ENCODE measurements at places on chromosomes 16 and 17.

DNA sequence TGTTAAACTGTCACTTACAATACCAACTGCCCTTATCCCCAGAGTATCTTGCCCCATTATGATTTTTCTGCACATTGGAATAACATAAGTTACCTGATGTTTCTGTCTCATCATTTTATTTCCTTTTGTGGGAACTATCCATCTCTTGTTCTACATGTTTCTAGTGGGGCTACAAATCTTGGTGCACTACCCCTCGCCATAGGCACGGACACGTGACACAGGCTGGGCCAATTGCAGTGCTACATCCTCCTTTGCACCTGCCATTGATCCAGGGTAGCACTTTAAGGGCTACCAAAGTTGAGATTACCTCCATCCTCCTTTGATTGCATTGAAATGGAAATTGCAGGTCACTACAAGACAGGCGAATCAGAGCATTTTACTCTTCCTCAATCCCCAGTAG lies 14.2 kb upstream of the SYT17 start:
- no peak for DNase-seq

GRCh38 chr17:34549966-34550365 lies 29.4 kb upstream of the TMEM132E start:
- no peak for DNase-seq

- no peak for DNase-seq
Observed at GRCh38 chr16:53948734-53949430, 244.9 kb downstream of the FTO start.

GRCh38 chr16:85554889-85555718 lies 58.0 kb upstream of the GSE1 start:
- DNase-seq = no peak

- no peak for DNase-seq
Observed at GRCh38 chr17:43940630-43941029, 1.6 kb downstream of the PPY start.

- no peak for DNase-seq
Observed at GRCh38 chr17:35130392-35130791, 9.0 kb downstream of the FNDC8 start.

GRCh38 chr16:78045865-78046581 lies 23.7 kb downstream of the CLEC3A start:
- peak; percentile 13 for DNase-seq

- DNase-seq = peak; percentile 30
Observed at GRCh38 chr16:660459-661183, 7.3 kb upstream of the RHOT2 start.

DNA sequence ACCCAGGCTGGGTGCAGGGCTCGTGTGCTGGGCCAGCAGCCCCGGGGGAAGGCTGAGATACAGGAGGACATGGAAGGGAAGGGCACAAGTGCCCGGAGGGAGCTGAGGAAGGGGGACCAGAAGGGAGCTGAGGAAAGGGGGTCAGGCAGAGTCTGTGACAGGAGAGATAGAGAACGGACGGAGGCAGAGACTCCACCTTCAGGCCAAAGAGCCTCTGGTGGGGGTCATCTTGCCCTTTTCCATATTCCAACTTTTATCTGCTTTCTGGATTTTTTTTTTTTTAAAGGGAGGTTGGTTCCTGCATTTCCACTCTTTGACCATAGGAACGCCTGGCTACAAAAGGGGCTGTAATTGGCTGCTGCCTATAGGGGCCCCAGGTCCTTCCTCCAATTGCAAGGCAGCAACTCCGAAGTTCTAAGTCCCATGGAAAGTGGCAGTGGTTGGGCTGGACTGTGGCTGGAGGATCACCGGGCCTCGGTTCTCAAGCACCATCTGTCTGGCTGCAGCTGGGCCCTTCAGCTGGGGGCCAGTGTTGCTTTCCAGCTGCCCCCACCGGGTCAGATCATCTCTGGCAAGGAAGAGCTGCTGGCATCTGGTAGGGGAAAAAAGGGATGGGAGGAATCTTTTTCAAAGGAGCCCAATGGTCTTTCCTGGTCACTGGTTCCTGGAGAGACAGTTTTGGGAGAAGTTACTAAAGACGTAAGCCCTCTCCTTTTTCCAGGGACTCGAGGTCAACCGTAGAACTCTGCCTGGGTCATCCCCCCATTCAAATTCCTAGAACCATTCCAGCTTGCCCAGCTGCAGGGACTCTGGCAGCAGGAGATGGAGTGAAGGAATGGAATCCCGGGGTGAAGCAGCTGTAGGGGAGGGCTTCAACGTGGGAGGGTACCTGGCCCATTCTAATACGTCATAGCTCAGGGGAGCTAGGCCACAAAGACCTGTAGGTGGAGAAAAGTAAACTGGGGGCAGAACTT lies 13.1 kb upstream of the MRPS23 start:
- no peak for DNase-seq

- no peak for DNase-seq
Observed at GRCh38 chr17:6172642-6173330, 102.6 kb downstream of the WSCD1 start.

DNA sequence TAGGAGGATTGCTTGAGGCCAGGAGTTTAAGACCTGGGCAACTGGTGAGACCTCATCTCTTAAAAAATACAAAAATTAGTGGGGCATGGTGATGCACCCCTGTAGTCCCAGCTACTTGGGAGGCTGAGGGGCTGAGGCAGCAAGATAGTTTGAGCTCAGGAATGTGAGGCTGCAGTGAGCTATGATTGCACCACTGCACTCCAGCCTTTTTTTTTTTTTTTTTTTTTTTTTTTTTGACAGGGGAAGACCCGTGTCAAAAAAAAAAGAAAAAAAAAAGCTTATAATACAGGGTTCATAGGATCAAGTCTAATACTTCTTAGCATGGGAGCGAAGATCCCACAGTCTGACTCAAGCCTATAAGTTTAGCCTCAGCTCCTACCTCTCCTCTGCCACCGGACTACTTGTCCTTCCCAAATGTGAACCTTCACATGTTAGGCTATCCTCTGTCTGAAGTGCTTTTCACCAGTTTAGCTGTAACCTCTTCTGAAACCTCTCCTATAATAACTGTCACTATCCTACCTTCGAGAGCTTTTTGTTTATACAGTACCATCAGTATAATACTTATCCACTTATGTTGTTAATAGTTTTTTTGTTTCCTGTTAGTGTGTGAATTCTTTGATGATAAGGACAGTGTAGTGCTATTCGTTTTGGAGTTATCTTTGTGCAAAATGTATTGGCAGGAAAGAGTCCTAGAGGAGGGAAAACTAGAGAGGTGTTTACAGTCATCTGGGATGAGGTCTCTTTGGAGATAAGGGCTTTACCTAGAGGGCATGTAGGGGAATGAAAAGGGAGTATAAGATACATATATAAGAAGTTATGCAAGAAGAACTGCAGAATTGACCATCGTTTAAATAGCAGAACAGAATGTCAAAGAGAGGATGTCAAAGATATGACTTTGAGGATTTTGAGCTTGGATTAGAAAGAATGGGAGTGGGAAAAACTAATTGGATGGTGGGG lies 15.5 kb downstream of the CPD start:
- DNase-seq = no peak

DNA sequence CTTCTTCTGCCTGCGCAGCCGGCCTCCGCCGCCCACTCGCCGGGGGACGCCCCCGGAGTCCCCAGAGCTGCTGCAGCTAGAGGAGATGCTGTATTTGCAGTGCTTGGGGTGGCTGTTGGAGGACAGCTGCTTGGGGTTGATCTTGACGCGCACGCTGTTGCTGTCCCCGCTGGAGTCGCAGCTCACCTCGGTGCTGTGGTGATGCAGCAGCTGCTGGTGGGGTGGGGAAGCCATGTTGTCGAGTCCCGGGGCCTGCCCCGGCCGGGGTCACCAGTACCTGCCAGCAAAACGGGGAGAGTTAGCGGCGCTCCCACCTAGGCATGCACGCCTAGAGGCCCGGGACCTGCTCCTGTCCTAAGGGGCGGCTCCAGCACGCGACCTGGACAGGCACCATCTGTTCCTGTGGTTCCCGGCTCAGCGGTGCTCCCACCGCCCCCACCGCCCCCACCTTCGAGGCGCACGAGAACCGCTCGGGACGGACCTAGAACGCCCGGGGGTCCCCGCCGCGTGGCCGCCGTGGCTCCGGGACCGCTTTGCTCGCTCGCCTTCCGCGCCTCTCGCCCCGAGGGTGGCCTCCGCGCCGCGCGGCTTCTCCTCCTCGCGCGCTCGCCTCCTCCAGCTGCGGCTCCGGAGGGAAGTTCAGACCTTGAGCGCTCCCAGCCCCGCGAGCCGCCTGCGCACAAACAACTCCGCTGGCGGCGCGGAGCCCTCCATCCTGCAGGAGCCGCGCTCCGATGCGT lies 863 bp downstream of the ADCY9 start:
- DNase-seq = no peak

DNA sequence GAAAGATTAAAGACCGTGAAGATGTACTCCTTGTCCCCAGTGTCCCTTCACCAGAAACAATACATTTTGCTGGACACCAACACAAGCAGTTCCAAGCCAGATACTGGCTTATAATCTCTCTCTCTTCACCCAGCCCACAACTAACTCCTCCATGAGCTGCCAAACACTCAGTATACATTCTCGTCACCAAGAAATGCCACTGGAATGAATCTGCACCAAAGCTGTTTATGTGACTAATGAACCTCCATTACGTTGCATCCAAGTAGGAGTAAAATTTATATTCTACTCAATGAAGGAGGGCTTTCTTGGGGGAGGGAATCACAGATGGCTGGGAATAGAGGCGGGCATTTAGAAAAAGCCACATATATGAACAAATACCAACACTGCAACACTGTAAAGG lies 20.9 kb upstream of the SOX9 start:
- no peak for DNase-seq

DNA sequence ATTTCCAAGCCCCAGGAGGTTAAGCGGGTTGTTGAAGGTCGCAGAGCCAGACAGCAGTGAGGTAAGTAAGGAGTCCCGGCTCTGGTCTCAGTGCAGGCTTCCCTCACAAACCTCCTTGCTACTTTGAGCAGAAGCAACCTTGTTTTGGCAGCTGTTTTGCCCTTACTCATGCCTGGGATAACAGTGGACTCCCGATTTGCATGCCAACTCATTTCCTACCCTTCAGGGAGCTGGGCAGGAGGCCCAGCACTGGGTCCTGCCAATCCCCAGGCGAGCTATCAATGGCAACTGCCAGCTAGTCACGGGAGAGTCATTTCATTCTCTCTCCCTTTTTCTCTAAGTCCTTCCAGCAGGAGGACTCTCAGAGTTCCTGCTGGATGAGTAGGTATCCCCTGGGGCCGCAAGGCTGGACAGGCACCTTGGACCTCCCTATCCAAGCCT lies 72.0 kb upstream of the KSR1 start:
- DNase-seq = peak; percentile 61

GRCh38 chr16:29156511-29156910 lies 171.7 kb downstream of the LAT start:
- no peak for DNase-seq

DNA sequence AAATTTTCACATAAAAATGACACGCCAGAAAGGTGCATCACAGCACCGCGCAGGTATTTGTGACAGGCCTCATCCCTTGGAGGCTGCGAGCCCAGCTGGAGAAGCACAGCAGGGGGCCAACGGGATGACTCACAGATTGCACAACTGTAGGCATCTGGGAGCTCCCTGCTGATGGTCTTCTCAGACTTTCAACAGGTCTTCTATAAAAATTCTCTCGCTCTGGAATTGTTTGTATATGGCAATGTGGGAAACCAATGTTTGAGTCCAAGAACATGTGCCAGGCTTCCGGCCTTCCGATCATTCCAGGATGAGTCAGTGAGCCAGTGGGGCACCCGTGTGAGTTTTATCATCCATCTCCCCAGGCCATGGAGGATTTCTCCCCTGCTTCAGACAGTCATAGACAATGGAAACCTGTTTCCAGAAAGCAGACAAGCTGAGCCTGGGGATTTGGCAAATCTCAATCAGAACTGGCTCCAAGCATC lies 24.1 kb upstream of the ADORA2B start:
- peak; percentile 72 for DNase-seq

- no peak for DNase-seq
Observed at GRCh38 chr17:5536866-5537650, 47.3 kb downstream of the NLRP1 start.

DNA sequence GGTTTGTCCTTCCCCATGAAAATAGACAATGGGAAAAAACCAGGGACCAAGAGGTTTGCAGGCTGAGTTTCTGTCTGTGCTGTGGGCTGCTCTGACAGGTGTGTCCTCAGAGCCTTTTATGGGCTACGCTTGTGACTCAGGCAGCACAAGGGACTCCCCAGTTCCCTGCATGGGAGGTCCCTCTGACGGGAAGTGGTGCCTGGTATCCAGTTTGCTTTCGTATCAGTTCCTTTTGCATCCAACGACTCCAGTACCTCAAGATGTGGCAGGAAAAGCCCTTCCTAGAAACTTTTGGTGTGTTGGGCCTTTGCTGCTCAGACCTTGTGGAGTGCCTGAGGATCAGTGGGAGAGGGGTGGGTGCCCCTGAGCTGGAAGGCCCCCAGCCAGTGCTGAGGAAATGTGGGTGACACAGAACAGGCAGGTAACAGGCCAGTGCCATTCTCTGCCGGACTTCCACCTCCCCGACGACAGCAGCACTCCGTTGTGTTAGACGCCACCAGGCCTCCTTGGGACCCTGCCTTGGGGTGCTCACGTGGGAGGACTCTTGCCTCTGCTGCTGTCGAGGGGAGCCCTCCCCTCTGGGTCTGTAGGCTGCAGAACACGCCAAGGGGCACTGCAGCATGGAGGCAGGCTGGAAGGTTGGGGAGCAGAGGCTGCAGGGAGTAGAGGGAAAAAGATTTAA lies 38.4 kb upstream of the IRF8 start:
- DNase-seq = no peak

DNA sequence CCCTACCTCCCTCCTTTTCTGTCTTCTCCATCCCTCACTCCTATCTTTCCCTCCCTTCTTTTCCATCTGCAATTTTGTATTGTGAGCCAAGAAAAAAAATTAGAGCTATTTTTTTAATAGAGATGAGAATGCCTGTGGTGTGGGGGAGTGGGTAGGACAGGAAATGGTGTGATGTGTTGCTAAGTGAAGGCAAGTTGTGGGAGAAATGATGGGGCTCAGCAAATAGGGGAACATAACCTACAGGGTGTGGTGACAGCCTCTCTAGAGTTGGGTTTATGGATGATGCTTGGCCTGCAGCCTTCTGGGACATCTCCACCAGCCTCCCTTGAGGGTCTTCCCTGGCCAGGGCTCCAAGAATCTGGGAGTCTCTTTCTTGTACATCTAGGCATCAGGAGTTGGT lies 163.1 kb upstream of the CACNG3 start:
- DNase-seq = no peak

DNA sequence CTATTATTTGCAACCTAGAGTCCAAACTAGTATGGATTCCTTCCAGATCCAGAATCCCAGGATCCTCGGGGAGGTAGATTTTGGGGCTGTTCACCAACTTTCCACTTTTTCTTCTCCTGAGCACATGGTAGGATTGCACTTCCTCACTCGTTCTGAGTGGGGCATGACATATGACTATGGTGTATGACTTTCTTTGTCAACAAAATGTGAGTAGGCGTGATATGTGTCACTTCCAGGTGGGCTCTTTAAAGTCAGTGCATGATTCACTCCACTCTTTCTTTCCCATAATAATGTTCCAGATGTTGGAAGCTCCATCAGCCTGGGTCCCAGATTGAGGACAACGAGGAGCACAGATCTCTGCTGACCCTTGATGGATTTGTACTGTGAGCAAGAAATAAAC lies 21.5 kb downstream of the IRX5 start:
- no peak for DNase-seq

All from non-pigmented ciliary epithelial cell (primary cell).